Activated gamma-delta T cell treated with anti-CD3 and anti-CD28 coated beads, Interleukin-2, amount 50 U/mL, for 16 hours (primary cell): ENCODE measurements at places on chromosomes 11 and 22.

DNA sequence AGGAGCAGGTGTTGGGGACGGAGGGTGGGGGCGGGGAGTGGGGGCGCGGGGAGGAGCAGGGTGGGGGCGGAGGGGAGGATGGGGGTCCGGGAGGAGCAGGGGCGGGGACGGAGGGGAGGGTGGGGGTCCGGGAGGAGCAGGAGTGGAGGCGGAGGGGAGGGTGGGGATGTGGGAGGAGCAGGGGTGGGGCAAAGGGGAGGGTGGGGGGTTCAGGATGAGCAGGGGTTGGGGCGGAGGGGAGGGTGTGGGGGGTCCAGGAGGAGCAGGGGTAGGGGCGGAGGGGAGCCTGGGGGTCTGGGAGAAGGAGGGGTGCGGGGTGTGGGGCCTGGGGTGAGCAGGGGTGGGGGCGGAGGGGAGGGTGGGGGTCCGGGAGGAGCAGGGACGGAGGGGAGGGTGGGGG, 17.1 kb downstream of the CRELD2 start:
- no peak for DNase-seq

DNA sequence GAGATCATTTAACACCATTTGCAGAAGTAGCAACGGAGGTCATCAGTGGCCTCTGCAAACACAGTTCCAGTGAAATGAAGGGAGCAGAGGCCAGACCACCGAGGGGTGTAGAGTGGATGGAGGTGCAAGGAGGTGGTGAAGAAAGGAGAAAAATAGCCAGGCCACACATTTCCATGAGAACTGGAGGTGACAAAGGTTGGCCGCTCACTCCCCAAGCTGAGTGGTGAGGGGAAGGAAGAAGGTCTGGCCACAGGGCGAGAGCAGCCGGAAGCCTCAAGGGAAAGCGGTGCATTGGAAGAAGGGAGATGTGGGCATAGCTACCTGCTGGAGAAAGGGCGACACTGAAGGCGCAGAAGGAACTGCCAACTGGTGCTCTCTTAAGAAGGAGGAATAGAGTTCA, 20.1 kb upstream of the TMPRSS4 start:
- DNase-seq: no peak

- no peak for DNase-seq
These were observed 9.1 kb downstream of the SSH3 start for GRCh38 chr11:67312187-67313021.

DNA sequence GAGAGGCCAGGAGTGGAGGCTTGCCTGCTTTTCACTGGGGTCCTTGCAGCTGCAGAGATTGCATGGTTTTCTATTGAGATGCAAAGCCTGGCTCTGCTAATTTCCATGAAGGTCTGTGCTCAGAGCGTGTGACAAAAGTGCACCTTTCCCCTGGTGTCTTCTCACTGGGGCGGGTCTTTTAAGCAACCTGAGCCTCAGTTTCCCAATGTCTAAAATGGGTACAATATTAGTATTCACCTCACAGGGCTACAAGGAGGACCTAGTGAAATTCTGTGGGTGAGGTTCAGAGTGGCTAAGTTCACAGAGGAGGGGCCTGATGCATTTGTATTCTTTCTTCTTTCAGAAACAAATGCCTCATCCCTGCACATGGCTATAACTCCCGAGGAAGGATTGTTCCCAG, 20.3 kb downstream of the PPM1F start:
- DNase-seq: no peak

DNA sequence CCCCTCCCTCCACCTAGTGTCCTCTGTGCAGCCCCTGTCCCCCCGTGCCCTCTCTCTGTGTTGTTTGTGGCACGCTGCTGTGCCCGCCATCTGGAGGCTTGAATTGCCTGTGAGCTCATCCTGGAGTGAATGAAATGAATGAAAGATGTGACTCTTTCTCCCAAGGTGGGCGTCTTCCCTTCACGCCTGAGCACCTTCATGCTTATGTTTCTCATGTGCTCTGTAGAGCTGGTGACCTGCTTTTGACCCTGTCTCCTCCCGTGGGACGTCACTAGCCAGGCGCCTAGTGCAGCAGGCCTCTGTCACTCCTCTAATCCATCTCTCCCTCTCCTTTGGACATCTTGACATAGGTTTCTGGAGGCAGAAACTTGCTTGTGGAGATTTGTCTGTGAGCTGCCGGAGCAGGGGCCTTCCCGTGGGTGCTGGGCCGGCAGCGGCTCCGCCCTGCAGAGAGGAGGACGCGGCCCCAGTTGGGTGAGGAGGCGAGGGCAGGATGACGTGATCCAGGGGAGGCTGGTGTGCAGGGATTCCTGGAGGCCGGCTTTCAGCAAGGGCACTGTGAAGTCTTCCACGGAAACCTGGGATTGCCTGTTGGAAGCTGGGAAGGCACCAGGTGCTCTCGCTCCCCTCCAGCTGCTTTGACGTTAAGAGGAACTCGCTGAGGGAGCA, 40.6 kb downstream of the MUC6 start:
- DNase-seq: no peak

DNA sequence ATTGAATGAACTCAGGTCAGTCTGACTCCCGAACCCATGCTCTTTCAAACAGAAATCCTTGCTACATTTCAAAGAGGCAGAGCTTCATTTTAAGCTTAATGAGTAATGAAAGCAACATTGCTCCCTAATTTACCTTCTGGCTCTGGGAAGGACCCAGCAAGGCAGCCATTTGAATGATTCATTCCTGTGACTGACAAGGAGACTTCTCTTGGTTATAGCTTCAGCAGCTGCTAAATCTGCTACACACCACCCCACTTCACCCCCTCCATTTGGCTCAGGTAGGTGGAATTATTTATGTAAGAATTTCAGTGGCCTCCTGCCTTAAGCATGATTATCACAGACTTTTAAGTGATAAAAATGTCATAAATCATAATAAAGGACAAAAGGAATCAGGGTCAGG, 117.7 kb downstream of the KCNC1 start:
- DNase-seq: no peak

GRCh38 chr11:75313513-75314272, 37.8 kb downstream of the ARRB1 start:
- no peak for DNase-seq

DNA sequence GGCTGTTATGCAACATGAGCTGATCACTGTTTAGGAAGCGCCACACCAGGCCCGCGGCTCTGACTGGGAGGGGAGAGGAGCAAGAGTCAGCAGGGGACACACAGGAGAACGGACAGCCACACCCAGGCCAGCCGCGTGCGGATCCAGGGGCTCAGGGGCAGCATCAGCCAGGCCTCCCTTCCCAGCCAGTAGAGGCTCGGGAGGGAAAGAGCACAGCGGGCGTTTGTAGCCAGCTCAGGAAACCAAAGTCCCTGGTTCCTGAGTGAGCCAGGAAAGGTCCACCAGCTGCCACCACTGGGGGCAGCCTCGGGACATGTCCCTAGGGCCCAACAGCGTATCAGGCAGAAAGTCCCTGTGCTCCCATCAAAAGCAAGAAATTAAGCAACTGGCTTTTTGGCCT, 71.8 kb upstream of the PITPNB start:
- DNase-seq: no peak

- no peak for DNase-seq
These were observed 45.3 kb upstream of the POGLUT3 start for GRCh38 chr11:108543316-108543964.

DNA sequence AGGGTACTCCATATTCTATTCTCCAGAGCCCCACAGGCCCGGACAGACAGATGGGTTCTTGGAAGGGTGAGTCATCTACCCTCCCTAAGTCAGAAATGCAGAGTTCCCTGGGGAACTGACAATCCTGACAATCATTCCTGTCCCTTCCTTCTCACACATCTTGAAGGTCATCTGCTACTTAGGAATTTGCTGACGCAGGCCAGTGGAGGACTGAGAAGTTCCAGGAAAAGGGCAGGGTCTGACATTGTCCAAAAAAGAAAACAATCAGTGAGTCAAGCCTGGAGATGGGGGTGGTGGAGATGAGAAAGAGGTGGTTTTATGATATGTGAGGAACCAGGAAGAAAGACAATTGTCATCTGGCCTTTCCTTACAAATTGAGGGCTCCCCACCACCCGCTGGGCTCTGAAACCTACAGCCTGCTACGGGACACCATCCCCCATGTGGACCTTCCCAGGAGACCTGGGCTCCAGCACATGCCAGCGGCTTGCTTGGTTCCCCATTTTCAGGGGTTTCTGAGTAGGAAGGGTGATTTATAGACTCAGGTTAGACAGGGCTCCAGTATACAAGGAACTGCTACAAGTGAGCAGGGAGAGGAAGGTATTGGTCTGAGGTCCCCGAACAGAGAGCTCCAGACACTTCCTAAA, 12.9 kb downstream of the CD59 start:
- no peak for DNase-seq

DNA sequence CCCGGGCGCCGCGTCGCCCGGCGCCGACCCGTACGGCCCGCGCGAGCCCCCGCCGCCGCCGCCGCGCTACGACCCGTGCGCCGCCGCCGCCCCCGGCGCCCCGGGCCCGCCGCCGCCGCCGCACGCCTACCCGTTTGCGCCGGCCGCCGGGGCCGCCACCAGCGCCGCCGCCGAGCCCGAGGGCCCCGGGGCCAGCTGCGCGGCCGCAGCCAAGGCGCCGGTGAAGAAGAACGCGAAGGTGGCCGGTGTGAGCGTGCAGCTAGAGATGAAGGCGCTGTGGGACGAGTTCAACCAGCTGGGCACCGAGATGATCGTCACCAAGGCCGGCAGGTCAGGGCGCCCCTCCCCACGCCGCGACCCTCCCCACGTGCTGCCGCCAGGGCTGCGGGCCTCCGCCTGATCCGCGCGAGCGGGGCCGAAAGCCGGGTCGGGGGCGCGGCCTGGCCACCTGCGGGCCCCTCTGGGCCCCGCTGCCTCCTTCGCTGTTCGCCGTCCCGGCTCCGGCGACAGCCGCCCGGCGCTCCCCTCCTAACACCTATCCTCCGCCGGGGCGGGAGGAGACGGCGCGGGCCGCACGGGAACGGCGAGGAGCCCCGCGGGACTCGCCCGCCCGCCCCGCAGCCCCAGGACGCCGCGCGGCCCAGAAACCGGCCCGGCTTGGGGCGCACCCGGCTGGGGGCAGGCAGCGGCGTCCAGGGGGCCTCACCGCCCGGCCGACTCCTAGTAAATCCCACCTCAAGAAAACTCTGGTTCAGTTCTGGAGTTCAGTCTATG, 560 bp downstream of the TBX1 start:
- DNase-seq: no peak

DNA sequence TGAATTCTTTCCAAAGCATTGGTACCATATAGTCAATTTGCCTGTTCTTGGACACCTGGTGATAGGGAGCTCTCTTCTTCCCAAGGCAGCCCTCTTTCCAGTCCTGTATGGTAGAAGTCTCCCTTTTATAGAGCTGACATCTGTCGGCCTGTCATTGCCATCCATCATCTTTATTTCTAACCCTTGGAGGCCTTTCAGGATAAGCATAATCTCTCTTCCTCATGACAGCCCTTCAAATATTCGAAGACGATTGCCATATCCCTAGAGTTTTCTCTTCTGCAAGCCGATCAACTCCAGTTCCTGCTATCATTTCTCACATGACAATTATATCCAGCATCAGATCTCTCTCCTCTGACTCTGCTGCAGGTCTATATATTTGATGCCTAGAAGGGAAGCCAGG, 32.7 kb upstream of the SYN3 start:
- DNase-seq: no peak

GRCh38 chr11:67304511-67305113, 1.3 kb downstream of the SSH3 start:
- DNase-seq: no peak

DNA sequence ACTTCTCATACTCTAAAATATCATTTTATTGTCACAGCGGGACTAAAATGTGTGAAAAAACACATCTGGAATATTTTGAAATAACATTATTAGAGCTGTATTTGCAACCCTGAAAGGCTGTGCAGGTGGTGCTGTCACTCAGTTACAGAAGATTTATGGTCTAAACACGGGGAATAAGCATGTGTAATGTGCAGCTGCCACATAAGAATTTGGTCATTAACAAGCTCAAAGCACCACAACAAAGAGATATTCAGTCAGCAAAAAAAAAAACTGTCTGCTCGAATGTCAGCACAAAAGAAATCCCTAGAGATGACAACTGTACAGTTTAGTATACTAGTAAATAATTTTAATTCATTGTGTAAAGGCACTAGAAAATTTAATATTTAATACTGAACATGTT, 31.3 kb downstream of the TMEM123 start:
- DNase-seq: no peak

DNA sequence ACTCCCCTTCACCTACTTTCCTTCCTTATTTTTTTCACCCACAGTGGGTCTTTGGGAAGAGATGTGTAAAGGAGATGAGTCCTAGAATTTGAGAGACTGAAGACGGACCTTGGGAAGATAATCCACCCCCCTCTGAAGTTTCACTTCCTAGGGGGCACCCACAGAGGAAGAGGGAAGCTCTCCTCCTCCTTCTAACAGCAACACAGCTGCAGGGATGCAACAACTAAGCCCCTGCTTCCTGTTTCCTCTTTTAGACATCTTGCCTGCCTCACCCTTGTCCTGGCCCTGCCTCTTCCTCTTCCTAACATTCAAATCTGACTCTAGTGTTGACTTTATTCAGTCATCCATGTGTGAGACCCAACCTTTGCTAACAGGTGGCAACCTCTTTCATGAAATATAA, 424.6 kb downstream of the BUD13 start:
- no peak for DNase-seq

GRCh38 chr11:84476581-84476980, 1150.6 kb downstream of the DLG2 start:
- DNase-seq: no peak

DNA sequence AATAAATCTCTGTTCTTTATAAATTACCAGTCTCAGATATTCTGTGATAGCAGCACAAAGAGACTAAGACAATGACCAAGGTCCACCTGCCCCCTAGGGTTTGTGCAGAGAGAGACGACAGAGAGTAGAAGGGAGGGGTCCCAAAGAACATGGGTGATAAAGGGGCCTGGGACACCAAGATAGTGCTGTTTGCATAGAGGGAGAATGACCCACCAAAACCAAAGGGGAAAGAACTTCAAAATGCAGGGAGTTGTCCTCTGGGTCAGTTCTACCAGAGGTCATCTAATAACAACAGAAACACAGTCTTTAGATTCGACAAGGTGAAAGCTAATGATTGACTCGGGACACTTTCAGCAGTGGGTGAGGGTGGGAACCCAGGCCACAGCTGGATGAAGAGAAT, 23.7 kb downstream of the FAM227A start:
- DNase-seq: no peak
